ENCODE measurements at places on chromosomes 4 and X.

- no peak for DNase-seq
These were observed 120.2 kb downstream of the BMPR1B start for GRCh38 chr4:94877973-94878372.

DNA sequence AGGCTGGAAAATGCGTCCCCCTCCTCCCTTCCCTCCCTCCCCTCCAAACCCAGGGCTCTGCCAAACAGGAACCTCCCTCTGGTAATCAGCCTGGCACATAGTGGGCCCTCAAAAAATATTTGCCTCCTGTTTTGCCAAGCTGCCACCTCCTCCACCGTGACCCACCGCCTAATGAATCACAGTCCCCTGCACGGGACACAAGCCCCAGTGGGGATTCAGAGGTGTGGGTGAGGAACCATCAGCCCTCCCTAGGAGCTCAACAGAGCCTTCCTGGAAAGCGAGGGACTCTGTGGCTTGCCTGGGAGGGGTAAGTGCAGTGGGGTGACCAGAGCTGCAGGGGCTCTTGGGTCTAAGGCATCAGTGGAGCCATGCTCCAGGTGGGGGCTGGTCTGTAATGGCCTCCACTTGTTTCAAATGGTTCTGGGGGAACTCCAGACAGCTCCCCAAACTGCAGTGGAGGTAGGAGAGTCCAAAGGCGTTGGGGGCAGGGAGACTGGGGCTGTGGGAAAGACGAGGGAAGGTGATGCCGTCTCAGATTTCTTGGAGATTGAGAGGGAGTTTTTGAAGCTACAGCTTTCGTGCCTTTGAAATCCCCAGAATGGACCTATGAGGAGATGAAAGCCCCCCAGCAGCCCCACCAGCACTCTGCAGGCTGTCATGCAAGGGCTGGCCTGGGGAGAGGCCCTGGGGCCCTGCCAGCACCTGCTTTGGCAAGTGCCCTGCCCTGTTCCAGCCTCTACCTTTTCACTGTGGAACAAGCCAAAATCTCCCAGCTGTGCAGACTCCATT is 1.0 kb upstream of the PPP2R2C start:
- no peak for DNase-seq

GRCh38 chrX:139862208-139862607 is 70.6 kb downstream of the ATP11C start:
- no peak for DNase-seq

DNA sequence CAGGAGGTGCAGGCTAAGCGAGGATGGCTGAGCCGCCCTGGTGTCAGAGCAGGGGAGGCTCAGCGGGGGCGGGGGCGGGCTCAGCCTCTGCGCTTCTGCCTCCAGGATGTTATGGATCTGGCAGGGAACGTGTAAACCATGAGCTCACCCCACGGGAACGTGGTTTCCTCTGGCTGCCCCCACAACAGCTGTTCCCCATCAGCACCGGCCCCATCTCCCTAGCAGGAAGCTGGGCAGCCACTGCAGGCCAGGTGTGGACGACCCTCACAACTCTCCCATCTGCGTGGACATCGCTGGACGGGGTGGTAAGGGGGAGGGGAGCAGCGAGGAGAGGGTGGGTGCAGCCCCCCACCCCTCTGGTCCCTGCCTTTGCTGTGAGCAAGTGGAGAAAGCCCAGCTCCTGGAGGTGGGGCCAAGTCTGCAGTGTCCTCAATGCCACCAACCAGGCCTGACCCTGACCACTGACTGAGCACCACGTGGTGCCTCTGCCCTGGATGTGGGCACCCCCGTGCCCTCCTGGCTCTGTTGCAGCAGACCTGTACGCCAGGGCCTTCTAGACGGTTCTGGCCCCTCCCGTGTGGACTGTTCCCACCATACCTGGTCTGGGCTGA is 28.1 kb upstream of the SPON2 start:
- DNase-seq: no peak

GRCh38 chr4:80307774-80308465 is 27.6 kb upstream of the CFAP299 start:
- no peak for DNase-seq

DNA sequence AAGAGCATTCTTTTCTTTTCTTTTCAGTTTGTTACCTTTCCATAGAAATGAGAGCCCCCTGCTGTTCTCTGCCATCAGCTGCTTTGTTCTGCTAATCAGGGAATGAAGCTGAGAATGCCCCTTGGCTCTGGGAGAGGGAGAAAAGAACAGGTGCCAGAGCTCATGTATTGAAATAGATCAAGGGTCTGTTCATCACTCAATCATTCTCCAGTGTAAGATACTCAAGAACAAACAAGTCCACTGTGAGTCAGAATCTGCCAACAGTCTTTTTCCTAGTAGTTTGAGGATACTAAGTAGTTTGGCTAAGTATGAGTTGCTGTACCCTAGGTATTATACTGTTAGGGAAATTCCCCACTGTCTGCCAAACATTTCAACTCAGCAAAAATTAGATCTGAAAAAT is 144.3 kb downstream of the RTL3 start:
- DNase-seq: no peak

DNA sequence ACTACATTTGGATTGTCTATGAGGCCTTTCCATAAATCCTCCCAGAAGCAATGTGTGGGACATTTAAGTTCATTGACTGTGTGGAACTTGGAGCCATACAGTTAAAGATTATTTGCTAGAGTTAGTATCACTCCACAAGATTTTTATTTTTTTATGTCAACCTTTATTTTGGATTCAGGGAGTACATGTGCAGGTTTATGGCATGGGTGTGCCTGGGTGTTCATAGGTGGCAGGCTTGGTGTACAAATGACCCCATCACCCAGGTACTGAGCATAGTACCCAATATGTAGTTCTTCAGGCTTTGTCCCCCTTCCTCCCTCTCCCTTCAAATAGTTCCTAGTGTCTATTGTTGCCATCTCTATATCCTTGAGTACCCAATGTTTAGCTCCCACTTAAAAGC is 199.8 kb upstream of the ZFP42 start:
- no peak for DNase-seq

GRCh38 chrX:123882391-123882790 is 22.5 kb downstream of the XIAP start:
- no peak for DNase-seq

GRCh38 chr4:11585506-11585905 is 156.8 kb upstream of the HS3ST1 start:
- no peak for DNase-seq

DNA sequence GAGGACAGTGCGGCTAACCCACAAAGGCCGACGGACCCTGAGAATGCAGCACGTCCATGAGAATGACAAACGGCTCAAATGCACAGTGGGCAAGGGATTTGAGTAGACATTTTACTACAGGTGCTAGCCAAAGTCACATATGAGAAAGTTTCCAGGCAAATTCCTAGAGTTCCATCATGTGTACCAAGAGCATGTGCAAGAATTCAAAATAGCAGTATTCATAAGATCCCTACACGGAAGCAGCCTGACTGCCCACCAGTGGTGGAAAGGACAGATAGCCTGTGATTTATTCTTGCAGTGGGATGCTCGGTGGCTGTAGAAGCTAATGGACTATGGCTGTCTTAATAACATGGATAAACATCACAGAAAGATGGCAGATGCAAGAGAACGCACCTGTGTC is 68.0 kb downstream of the RGS12 start:
- DNase-seq: no peak

DNA sequence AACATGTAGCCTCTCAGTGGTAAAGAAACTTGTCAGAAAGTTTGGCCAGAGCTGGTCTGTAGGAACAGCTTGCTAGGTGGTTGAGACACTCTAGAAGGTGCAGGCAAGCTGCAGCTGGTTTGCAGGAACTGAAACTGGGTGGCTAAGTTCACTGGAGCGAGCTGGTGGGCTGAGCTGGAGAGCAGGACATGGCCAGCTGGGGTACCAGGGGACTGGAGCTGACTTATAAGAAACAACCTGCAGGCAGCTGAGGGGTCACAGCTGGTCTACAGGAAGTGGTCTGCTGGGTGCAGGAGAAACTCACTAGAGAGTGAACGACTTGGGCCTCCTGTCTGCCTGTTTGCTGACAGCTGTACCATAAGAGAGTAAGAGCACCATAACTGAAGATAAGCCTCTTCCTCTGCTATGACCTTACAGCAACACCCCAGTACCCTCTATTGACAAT is 157.1 kb upstream of the LNX1 start:
- DNase-seq: no peak

DNA sequence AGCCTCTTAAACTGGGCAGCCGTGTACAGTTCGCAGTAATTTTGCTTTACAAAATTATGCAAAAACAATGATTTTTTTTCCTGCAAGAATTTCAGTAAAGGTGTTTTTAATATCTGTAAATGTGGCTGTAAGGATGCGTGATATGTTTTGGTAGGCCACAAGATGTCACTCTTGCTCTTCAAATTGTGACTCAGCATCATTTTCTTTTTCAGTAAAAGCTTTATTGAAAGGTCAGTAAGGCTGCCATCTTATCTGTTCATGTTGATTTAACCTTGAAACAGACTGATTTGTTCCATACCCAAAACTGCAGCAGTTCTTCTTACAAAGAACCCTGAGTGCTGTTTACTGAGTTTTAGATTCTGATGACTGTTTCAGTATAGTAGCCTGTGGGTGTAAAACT is 39.9 kb downstream of the TXLNG start:
- peak; percentile 56 for DNase-seq

DNA sequence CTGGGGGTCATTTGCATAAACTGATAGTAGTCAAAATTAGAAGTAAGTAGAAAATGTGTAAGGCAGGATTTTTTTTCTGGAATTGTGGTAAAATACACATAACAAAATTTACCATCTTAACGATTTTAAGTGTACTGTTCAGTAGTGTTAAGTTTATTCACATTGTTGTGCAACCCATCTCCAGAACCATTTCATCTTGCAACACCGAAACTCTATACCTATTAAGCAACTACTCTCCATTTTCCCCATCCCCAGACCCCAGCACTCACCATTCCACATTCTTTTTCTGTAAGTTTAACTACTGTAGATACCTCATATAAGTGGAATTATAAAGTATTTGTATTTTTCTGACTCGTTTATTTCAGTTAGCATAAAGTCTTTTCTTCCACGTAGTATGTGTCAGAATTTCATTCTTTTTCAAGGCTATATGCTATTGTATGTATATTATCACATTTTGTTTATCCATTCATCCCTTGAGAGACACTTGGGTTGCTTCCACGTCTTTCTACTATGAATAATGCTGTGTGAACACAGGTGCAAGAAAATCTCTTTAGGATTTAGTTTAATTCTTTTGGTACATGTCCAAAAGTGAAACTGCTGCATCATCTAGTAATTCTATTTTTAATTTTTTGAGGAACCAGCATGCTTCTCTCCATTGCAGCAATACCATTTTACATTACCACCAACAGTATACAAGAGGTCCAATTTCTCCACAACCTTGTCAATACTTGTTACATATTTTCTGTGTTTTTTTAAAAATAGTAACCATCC is 39.1 kb upstream of the NSUN7 start:
- DNase-seq: no peak

- no peak for DNase-seq
These were observed 48.6 kb downstream of the TSC22D3 start for GRCh38 chrX:107726816-107727534.

DNA sequence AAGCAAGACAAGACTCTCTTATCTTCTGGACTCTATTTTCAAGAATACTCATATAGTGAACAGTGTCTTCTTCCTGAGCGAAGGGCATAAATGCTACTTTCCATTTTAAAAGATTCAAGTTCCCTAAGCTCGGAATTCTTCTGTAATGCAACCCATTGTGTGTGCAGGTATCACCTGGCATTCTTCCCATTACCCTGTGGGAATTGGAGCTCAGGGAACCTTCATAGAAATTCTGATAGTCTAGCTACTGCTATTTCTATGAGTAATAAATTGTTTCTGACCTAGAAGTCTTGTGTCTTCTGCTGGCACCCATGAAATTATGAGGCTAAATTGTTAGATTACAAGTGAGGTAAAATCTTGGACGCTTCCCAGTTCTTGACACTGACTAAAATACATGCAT is 324.1 kb upstream of the DIPK2B start:
- DNase-seq: no peak

GRCh38 chrX:42825201-42825600 is 47.2 kb upstream of the PPP1R2C start:
- no peak for DNase-seq

GRCh38 chrX:13101441-13102139 is 57.2 kb upstream of the FAM9C start:
- no peak for DNase-seq
